ENCODE measurements at places on chromosomes 1 and 21.

GRCh38 chr1:200526709-200527612 is 93.6 kb downstream of the KIF14 start:
- DNase-seq = no peak

GRCh38 chr1:7207875-7208646 is 422.8 kb downstream of the CAMTA1 start:
- no peak for DNase-seq

- DNase-seq = no peak
These were observed 26.4 kb downstream of the KRTAP10-1 start for GRCh38 chr21:44513389-44514217.

DNA sequence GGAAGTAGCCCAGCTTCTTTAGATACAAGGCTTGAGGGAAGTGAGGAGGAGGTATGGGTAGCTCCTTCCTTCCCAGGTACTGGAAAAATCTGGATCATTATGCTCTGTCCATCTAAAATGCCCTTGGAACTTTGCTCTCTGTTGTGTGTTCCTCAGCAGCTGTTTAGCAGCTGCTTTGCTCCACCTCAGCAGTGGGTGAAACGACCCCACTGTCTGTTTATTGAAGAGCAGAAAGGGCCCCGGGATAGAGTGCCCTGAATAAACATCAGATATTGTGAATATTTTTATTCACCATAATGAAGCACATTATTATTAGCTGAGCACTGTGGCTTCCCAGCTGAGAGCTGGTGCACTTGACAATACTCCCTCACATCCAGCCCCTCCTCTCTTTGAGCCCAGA is 237.9 kb downstream of the PBX1 start:
- DNase-seq = no peak

- DNase-seq = no peak
These were observed 6.8 kb downstream of the DESI2 start for GRCh38 chr1:244659694-244660093.

All from CD4-positive, alpha-beta T cell treated with Interleukin-2 at 100 ng/mL for 4 hours (primary cell).